ENCODE measurements at places on chromosomes 4 and X. TPM values are rescaled to one million over a fixed set of nuclear protein-coding genes. Genes with fewer than 3 reads are reported as not detected.

DIAPH2 gene
- 48.4 TPM for total RNA-seq

GNRHR gene
- total RNA-seq = not detected

XK gene
- 0.93 TPM for total RNA-seq

INTS6L gene
- 15.6 TPM for total RNA-seq

CXorf38 gene
- 13.2 TPM for total RNA-seq

MAGEA11 gene
- total RNA-seq = not detected

SSX1 gene
- not detected for total RNA-seq

GLUD2 gene
- 1.6 TPM for total RNA-seq

AMER1 gene
- total RNA-seq = 7.3 TPM

PASD1 gene
- total RNA-seq = not detected

SPIN2A gene
- total RNA-seq = 2.4 TPM

IL2 gene
- total RNA-seq = not detected

FDCSP gene
- total RNA-seq = not detected

ZNF711 gene
- total RNA-seq = 3.6 TPM

PABPC1L2B gene
- total RNA-seq = not detected

SERPINA7 gene
- total RNA-seq = not detected

PLAC1 gene
- total RNA-seq = not detected

SRP72 gene
- total RNA-seq = 88.1 TPM
